Umbilical cord (tissue), 2 donors: ENCODE measurements at places on chromosomes 6 and 20.
A peak's percentile ranks its signal among the peaks of the same experiment; 100 is the strongest.

DNA sequence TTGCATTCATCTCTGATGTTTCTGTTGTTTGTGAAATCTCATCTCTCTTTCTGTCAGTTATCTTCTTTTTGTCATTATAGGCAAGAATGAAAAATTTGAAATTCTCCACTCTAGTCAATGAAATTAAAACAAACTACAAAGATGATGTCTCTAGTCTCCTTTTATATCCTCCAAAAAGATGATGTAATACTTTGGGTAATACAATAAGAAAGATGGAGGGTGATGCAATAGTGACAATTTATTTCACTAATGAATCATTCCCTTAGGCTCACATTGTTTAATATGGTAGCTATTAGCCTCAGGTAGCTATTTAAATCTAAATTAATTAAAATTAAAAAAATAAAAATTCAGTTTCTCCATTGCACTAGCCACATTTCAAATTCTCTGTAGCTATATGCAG is 145.4 kb downstream of the UST start:
- no peak for DNase-seq

- no peak for DNase-seq
Measured at GRCh38 chr20:37114012-37114411, 18.2 kb upstream of the RBL1 start.

DNA sequence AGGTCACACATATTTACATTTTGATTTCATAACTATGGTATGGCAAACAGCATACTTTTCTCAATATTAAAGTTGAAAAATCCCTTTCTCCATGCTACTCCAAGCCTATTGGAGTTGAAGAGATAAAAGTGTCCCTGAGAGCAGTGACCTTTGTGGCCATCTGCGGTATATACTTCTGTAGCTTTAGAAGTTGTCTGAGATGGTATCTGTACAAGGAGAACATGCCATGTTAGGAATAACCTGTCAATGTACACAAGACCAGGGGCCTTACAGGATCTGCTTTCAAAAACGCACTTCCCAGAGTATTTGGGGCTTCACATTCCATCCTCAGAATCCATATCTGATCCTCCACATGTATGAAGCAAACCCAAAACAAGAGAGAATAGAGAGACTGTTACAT is 226.7 kb downstream of the MEI4 start:
- no peak for DNase-seq

DNA sequence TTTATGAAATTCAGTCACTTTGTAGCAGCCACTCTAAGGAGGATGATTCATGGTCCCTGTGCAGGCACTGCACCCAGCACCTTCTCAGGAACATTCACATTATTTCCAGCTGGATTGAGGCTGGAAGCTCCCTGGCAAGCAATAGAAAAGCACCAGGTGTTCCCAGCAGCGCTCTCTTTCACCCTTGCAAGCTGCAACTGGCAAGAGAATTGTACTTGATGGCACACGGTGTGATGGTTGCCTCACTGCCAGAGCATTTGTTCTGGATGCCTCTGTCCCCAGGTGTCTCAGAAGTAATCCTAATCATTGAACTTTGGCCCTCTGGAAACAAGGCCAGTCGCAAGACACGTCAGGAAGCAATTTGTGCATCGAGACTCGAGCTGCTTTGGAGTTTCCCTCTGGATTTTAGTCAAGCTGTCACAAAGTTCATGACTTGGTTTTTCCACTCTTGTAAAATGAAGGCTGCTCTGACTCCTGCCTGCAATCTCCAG is 24.9 kb upstream of the PHACTR2 start:
- DNase-seq, result peak; percentile 54

DNA sequence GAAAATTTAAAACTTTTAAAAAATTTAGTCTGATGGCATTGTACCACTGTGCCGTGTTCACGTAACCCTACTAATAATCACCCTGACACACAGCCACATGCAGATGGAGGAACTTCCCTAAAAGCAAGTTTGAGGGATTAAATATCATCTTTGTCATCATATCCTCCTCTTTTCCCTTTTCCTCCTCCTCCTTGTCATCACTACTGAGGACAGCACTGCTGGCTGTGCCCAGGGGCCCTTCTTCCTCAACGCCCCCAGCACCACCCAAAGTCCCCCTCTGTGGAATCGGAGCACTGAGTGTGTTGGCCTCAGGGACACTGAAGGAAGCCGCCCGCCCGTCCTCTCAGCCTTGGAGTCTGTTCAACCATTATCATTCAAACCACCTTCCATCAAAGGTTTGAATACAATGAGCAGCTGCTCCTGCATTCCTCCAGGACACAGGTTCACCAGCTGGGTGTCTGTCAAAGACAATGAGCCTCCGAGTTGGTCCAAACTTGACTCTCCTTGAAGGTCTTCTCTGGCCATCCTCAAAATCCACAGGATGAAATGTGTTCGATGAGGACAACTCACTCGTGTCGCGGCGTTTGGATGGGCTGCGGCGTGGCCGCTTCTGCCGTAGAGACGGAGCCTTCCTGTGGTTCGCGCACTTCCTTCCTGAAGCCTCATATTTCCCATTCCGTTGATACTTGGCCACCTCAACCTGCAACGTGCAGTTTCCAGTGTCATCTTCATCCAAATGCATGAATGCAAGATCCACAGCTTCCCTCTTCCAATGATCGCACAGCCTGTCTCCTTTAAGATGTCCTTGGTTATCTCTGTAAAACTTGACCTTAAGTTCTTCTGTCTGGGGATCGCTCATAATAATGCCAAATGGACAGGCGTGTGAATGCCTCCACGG is 23.3 kb downstream of the NQO2 start:
- no peak for DNase-seq

GRCh38 chr6:29824144-29824543 is 3.5 kb upstream of the HLA-G start:
- DNase-seq, result no peak

GRCh38 chr20:51176876-51177275 is 154.0 kb upstream of the KCNG1 start:
- DNase-seq, result peak; percentile 78

DNA sequence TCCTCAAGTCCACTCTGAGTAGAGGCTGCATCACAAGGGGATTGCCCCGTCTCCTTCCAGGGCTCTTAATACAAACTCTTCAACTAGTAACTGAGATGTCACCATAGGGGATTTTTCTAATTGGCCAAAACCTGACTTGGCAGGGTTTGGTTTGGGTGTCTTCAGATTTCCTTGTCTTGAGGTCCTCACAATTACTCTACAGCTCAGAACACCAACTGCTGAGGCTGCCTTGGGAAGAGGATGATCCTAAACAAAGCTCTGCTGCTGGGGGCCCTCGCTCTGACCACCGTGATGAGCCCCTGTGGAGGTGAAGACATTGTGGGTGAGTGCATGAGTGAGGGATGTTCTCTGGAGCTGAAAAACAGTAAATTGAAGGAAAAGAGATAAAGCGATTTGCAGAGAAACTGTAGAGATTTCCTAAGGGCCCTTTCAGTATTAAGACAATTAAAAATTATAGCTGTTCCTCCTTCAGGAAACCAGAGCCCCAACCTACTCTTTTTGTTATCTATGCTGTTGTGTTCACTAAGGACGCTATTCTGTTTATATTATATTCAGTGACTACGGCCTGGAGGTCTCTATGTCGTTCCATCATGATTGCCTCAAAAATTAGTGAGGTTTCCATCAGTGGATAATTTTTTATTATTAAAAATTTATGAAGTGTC is at the start of gene HLA-DQA1:
HLA-DQA1 (plus strand) TSS at position 188 of the 662 bp plus-strand sequence; CDS start at position 241, 53 bp downstream.
- DNase-seq, result no peak

GRCh38 chr6:17867880-17868279 is 119.6 kb downstream of the KIF13A start:
- peak; percentile 71 for DNase-seq

DNA sequence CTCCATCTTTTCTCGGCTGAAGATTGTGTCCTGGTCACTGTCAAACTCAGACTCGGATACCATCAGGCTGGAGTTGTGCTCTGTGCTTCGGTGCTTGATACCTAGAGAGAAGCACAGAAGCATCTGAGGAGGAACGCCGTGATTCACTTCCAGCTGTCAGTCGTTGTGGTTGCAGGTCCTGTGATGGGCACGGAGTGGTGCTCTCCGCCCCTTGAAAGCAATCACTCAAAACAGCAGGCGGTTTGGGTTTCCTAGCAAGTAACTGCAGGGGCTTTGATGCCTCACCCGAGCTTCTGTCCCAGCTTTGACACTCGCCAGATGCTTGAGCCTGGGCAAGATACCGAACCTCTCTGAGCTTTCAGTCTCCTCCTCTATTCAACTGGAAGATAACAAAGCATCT is 52.5 kb downstream of the ALDH5A1 start:
- peak; percentile 21 for DNase-seq

GRCh38 chr20:47315339-47316056 is 41.0 kb downstream of the ZMYND8 start:
- DNase-seq, result peak; percentile 53

GRCh38 chr20:16040742-16041141 is 532.5 kb downstream of the KIF16B start:
- no peak for DNase-seq

DNA sequence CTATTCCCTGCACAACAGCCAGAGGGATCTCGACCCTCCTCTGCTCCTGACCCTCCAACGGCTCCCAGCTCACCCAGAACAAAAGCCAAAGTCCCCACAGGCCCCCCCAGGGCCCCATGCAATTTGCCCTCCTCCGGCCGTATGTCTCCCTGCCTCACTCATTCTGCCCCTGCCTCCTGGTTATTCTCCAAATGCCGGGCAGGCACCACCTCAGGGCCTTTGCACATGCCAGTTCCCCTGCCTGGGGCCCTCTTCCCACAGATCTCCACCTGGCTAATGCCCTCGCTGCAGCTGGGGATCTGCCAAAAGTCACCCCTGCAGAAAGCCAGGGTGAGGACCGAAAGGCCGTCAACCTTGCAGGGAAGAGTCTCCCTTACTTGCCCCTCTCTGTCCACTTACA is 66.0 kb downstream of the GRM4 start:
- no peak for DNase-seq

DNA sequence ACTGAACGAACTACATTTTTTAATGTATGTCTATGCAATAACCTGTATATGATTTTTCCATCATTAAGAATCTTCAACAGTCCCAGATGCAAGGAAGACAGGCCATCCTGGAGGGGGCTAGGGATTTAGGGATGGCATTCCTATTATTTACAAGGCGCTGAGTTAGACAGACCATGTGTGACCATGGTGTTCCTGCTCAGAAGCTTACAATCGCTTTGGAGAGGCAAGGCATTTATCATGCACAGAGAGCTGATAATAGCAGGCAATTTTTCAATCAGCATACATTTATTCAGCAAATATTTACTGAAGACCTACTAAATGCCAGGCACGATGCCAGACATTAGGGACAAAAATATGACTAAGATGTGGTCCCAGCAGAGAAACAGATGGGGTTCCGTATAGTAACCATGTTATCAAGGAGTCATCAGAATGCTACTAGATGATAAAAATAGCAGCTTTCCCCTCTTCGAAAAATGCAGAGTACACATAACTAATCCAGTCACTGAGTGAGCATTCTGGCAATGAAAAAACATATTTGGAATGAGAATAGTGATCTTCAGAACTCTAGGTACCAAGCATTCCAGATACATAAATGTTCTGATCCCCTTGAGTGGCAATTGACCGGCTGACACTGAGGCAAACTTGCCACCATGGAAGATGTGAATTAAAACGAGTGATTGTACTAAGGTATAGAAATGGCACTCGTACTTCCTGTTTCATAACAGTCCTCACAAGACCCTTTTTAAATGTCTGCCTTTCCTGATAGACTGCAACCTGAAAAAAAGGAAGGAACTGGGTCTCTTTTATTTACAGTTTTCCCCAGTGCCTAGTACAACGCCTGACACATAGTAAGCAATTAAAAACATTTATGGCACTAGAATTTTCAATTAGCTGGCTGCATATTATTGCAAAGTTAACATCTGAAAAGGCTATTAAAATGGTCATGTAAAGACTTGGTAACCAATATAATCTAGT is 135.7 kb downstream of the ATXN1 start:
- DNase-seq, result peak; percentile 34
